ENCODE measurements at places on chromosomes 4 and X.

- DNase-seq, result no peak
Observed at GRCh38 chrX:9341291-9342201, 123.3 kb upstream of the TBL1X start.

DNA sequence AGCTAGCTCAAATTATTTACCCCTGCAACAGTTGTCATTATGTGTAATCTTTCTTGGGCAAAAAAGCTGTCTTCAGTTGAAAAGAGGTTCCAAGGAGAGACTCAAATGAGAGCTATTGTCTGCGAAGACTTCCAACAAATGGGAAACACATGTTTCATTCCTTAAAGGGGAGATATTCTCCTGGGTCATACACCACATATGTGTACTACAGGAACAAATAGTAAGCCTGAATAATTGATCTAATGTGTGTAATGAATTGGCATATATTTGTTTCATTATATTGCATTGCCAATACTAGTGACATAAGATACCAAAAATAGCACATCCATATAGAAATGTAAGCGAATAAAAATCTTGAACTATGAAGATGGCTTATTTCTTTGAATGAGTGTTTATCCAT lies 950.9 kb upstream of the NDST4 start:
- no peak for DNase-seq

DNA sequence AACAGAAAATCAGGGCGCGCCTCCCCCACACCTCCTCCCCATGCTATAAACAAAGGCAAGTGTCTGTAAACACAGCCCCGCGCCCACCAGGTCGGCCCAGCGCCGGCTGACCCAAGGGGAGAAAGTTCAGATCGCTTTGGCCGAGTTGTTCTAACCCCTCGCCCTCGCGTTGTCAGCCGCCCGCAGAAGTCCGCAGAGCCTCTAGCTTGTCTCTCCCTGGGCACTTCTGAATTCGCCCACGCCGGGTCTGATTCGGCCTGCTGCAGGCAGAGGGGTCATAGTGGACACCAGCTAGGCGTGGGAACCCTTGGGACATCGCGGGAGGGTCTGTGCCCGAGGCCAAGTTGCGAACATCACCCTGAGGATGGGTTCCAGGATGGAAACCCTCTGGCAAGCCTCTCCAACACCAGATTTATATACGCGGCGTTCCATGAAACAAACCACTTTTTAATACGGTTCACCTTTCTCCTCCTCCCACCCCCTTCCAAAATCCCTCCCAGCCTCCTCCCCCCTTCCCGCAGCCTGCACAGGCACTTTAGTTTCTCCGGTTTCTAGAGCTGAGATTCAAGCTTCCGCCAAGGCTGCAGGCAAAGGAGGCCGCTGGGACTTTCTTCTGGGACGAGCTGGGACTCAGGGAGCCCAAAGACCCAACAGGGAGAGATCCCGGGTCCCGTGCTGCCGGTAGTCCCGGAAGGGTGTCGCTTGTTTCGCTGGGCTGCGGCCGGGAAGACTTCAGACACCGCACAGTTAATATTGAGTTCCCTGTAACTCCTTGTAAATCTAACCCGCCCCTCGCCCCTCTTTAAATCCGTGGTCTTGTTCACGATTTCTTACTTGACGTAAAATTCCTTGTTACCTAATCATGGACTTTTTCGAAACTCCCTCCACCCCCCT lies 4.7 kb downstream of the HAND2 start:
- no peak for DNase-seq

- DNase-seq, result no peak
Observed at GRCh38 chr4:48753159-48753558, 26.9 kb downstream of the FRYL start.

DNA sequence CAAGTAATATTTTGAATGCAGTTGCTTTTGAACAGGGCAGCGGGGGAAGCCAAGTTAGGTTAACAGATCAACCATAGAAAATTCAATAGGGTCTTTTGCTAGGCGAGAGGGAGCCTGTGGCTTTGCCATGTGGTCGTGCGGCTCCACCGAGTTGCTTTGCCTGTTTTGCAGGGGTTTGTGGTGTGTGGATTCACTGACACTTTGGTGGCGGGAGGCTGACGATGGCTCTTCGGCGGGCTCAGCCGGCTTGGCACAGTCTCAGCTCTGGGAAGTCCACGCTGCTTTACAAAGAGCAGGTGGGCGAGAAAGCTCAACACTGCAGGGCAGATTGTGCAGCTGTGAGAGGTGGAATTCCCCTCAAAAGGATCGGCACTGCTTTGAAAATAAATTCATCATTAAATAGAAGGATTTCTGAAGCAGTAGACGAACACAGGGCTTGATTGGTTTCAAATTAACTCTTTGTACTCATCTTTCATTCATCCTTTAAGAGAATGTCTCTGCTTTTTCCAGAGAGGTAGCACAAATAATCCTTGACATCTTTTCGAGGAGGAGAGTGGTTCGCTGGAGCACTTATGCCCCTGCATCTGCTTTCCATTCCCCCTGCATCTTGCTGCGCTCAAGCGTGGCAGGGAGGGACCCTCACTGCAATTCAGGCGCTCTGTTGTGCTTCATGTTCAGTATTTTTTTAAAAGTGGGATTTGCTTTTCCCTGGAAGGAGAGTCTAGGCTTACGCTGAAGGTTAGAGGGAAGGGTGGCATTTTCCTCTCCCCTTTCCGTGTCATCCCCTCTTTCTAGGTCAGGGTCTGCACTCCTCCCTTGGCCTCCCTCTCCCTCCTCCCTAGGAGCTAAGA lies 201.8 kb upstream of the LEF1 start:
- DNase-seq, result no peak

DNA sequence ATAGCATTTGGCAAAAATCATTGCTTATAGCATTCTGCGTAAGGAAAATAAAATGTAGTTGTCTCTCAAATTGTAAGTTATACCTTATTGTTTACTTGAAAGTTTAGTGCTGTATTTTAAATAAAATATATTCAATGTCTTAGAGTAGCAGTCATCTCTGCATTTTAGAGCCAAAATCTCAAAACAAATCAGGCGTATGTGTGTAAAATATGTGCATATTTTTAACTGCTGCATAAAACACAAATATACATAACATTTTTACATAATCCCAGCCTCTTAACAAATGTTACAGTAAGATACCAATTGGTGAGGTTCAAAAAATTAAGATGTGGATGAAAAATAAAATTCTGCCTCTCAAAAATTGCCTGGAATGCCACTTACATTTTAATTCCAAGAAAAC lies 145.8 kb upstream of the AGA start:
- no peak for DNase-seq

- DNase-seq, result no peak
Observed at GRCh38 chrX:108640817-108641216, 95.5 kb downstream of the IRS4 start.

DNA sequence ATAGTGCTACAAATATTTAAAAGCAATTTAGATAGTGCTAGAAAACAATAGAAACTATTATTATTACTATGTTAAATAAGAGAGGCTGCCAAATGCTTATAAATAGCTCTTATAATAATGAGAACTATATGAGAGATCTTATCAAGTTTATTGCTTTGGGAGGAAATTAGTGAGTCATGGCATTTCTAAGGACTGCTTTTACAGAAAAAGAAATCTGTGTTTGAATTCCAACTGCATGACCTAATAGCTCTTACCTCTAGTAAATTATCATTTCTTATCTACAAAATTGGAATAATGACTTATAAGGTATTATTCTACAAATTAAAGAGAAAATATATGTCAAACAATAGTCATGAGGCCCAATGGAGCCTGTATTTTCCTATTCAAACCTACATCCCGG lies 177.2 kb downstream of the GABRG1 start:
- no peak for DNase-seq
